ENCODE measurements at places on chromosomes 6 and 20.

GRCh38 chr6:41636833-41637193, 1.5 kb upstream of the MDFI start:
- no peak for DNase-seq

DNA sequence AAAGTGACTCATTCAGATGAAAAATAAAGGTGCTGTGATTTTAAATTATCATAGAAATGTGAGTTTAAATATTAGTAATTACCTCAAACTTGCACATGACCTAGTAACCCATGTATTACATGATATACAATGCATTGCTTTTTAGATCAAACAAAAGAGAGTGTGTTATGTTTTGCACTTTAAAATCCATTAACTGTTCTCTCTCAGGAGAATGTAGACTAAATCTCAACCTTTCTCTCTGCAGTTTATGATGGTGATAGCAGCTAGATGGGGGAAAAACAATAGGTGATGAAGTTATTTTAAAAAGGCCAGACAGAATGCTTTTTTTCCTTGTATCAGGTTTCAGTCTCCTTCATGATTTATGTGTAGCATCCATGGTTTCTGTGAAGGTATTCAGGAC, 404.4 kb upstream of the RNF217 start:
- no peak for DNase-seq

DNA sequence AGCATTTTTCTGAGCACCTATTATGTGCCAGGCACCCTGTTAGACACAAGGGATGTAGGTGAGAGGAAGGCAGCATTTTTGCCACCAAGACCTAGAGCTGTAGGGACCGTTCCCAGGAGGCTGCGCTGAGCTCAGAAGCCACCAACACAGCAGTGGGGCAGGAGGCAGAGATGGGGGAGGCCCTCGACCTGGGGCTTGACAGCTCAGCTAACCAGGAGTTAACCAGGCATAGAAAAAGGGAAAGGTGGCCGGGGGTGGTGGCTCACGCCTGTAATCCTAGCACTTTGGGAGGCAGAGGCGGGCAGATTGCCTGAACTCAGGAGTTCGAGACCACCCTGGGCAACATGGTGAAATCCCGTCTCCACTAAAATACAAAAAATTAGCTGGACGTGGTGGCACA, 29.5 kb downstream of the KIF25 start:
- DNase-seq, result no peak

GRCh38 chr20:31712112-31712553, 10.5 kb downstream of the BCL2L1 start:
- DNase-seq, result no peak

DNA sequence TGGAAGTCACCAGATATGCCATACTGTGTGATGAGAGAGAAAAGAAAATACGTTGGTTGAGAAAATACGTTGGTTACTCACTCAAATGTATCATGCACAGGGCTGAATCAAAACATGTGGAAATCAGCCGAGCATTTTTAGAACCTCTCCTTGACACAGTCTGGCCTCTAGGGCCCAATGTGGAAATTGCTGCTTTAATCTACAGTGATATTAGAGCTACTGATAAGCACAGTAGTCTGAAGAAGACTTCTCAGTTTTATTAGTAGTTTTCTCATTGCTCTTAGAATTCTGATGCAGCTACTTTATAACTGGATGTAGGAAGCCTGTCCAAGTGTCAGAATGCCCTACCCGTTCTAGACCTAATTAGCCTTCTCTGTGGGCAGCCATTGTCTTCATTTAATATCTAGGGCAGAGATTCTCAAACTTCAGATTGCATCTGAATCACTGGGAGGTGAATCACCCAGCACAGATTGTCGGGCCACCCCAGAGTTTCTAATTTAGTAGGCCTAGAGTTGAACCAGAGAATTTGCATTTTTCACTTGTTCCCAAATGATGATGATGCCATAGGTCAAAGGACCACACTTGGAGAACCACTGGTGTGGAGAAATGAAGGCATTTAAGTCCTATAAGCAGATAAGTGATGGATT, 229.1 kb downstream of the PLCB1 start:
- no peak for DNase-seq

DNA sequence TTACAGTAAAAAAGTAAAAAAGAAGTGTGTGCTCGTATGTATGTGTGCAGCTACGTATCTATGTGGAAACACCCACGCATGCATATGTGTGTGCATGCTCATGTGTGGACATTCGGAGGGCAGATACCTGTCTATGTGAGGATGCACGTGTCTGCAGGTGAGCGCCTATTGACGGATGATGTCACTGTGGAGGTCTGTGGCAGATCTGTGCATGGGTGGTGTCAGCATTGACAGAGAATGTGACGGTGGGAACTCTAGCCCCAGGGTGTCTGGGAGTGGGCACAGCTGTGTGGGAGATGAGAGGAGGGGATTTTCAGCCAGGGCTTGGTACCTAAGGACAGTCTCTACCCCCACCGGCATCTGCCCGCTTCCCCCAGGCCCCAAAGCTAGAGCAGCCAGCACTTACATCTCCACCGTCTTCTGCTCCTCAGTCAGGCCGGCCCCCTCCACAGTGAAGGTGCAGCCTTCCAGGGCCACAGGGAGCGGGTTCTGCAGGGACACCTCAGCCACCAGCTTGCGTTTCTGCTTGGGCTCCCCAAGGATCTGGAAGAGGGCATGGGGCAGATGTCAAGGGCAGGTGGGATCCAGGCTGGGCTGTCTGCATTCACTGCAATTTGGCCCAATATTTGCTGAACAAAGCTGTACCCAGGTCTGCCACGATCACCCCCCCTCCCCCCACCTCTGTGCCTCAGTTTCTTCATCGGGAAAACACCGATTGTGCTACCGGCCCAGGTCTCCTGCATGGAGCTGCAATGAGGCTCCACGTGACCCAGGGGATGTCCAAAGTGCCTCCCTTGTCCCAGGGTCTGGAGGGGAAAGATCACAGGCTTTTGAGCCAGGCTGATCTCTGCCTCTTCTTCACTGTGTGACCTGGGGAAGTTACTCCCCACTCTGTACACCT, 34.1 kb downstream of the TGM2 start:
- DNase-seq, result no peak

- no peak for DNase-seq
These were observed 1.9 kb downstream of the TBPL1 start for GRCh38 chr6:133954657-133955576.

GRCh38 chr6:45746046-45746445, 269.6 kb downstream of the CLIC5 start:
- DNase-seq, result no peak

DNA sequence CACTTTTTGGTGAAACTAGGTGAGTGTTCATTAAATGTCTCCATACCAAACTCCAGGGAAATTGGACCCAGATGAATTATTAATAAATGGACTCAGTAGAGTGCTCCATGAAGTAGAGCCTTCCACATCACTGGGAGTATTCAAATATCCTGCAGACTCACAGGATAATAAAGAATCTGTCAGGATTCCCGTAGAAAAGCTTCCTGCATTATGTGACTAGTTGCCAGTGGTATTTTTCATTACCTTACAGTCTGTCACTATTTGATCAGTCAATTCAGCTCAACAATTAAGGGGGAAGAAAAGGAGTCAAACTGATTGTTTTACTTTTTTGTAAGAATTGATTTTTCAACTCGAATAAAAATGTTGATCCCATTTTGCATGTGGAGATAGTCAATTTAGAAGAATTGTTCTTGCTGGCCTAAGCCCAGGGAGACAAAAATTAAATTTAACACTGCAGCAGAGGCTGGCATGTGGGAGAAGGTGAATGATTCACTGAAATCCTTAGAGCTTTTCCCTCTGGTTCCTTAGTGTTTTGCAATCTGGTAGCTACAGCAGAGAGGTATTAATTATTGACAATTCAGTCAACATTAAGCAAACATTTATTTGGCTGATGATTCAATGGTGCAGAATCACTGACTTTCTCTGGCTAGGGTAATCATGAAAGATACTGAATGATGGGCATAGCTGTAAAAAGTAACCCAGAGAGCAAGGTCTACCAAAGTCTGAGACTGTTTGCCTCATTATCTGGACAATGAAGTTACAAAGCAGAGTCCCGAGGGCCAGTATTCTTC, 442.4 kb downstream of the CD83 start:
- no peak for DNase-seq

GRCh38 chr20:7492257-7492656, 448.0 kb downstream of the HAO1 start:
- no peak for DNase-seq

DNA sequence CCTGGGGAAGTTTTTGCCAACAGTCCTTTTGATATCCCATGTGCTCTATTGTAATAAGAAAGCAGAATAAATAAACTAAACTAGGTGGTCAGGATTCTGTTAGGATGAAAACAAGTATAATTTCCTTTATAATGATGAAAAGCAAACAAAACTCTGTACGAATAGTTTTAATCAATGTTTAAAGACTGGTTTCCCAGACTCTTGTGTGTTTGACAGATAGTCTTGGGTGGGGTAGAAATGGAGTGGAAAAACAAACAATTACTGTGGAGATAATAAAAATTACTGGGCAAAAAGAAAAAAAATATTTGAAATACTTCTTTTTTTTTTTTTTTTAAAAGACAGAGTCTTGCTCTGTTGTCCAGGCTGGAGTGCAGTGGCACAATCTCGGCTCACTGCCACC, 152.1 kb upstream of the FLRT3 start:
- DNase-seq, result no peak

DNA sequence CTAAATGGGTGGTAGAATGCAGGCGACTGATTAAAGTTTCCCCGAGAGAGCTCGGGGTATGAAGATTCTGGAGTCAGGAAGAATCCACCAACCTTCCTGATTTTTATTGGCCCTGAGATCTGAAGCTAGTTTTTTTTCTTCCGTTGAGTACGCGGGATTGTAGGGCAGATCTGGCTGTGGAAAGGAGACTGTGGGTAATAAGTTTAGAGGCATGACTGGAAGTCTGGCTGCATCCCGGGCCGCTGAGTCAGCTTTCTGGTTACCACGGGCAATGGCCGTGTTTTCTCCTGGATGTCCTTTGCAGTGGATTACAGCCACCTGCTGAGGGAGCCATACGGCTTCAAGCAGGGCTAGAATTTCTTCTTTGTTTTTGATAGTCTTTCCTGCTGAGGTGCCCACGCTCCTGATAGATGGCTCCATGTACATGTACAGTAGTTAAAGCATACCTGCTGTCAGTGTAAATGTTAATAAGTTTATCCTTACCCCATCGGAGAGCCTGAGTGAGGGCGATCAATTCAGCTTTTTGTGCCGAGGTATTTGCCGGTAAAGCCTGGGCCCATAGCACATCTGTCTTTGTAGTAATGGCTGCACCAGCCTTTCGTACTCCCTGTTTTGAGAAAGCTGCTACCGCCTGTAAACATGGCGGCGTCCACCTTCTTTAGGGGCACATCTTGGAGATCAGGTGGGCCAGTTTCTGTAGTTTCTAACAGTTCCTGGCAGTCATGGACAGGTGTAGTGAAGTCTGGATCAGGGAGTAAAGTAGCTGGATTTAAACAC, 154.0 kb downstream of the TRIM27 start:
- DNase-seq, result no peak

DNA sequence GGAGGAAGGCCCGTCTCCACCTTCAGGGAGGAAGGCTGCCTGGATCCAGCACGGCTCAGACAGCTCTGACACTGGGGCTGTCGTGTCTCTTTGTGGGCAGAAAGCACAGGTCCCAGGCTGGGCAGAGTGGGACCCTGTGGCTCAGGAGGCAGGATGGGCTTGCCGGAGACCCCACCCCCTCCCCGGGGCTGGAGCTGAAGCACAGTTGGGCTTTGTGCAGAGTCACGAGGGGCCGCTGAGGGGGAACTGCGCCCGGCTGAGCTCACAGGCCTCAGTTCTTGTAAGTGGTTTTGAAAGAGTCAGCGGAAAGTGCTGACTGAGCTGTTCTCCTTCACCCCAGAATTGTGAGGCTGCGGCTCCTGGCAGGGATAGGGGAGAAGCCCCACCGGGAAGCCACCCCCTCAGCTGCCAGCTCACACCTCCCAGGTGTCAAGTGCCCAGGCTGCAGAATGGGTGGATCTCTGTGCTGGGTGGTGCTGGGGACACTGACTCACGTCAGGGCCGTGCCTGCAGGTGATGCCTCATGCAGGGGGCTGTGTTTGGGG, 145.5 kb upstream of the RNF24 start:
- DNase-seq, result no peak

- DNase-seq, result no peak
These were observed 11.9 kb downstream of the CD40 start for GRCh38 chr20:46129955-46130481.

- no peak for DNase-seq
These were observed 657 bp downstream of the EMILIN3 start for GRCh38 chr20:41365777-41366545.

GRCh38 chr20:23059001-23059400, 9.5 kb upstream of the THBD start:
- no peak for DNase-seq

DNA sequence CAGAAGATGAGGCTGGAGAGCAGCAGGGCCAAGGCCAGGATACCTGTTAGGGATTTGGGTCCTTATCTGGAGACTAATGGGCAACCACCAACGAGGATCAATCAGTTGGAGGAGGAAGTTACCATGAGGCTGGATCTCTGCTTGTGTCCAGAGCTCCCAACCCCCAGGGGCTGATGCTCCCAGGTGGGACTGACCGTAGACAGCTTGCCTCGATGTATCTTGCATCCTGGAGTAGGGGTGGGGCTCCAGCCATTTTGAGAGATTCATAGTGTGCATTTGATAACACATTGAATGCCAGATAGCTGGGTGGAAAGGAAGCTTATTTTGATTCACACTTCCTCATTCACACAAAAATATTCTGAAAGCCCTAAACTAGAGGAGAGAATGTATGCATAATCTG, 4.6 kb upstream of the RFPL4B start:
- no peak for DNase-seq

All from activated T-cell treated with anti-CD3 and anti-CD28 coated beads for 4 hours (primary cell).